SJSA1 (cell line): ENCODE measurements at places on chromosomes 3 and 15. TPM values are rescaled to one million over a fixed set of nuclear protein-coding genes. Genes with fewer than 3 reads are reported as not detected.

The PSTPIP1 gene
- total RNA-seq, result not detected in 2 replicates

DNA sequence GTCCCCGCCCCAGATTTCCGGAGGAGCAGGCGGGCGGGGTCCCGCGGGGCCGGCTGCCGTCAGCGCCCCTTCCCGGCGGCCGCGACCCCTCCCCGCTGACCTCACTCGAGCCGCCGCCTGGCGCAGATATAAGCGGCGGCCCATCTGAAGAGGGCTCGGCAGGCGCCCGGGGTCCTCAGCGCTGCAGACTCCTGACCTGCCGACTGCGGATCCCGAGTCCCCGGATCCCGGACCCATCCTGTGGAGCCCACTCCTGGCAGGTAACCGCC, at the start of gene TRH:
TSS of gene TRH (plus strand) at position 157 of the 269 bp plus-strand sequence. CDS start 1,097 bp downstream, outside the sequence.
- no peaks in the 10 kb centered on the region for H3K4me1 ChIP-seq
- H3K27ac ChIP-seq, result no peak within 1 kb of the TSS
- peaks cover 33% of the 10 kb centered on the region for H3K27me3 ChIP-seq
- H3K36me3 ChIP-seq, result no peaks in the 10 kb centered on the region
- DNase-seq, result no peak
- no peak within 1 kb of the TSS for H3K4me3 ChIP-seq

- H3K27me3 ChIP-seq, result no peaks in the 10 kb centered on the region
- no peak for DNase-seq
- no peak overlapping the region for H3K27ac ChIP-seq
- no peaks in the 10 kb centered on the region for H3K36me3 ChIP-seq
These were observed 166.1 kb downstream of the SSR3 start for GRCh38 chr3:156388497-156389448.

The ZCWPW2 gene
- total RNA-seq, result 0.06 and 0.79 TPM in 2 replicates

The CTSH gene
- 0.92 TPM in 1 of 2 replicates, not detected in the other for total RNA-seq

DNA sequence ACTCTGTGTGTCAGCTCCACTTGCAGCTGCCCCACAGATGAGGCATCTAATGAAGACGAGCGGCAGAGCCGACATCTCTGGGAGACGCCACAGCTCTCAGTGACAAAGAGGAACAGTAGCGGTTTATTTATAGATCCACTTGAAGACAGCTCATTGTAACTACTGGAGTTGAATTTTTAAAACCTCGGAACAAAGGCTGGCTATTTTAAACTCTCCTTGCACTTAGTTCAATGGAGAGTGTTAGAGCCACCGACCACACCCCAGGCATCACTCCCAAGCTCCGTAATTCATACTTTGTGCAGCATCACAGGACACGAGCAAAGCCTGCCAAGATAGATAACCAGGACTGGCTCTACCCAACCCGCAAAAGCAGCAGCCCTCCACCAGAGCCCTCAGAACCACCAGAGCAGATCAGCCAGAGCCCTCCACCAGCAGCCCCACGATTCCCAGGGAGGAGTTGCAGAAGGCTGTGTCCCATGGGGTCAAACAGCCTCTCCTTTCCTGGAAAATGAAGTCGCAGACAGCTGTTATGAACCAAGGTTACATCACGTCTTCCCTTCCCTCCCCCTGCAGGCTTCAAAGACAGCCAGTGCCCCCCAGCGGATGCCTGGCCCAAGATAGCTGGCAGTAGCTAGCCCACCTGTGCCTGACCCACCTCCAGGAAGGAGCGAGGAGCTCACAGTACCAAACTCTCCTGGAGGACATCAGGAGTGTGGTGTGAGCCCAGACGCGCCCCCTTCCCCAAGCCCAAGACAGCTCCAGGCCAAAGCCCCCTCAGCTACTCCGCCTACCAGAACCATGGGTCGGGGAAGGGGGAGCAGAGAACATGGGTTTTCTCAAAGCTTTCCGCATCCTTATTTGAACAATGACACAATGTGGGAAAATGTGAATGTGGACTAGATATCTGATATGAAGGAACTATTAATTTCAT, 45.7 kb downstream of the POC1A start:
- no peaks in the 10 kb centered on the region for H3K4me1 ChIP-seq
- H3K36me3 ChIP-seq, result peaks cover 18% of the 10 kb centered on the region
- no peak overlapping the region for H3K27ac ChIP-seq
- H3K27me3 ChIP-seq, result no peaks in the 10 kb centered on the region
- H3K4me3 ChIP-seq, result no peak overlapping the region
- no peak for DNase-seq

- H3K4me3 ChIP-seq, result no peak overlapping the region
- H3K4me1 ChIP-seq, result no peaks in the 10 kb centered on the region
- H3K27ac ChIP-seq, result no peak overlapping the region
- no peak for DNase-seq
- no peaks in the 10 kb centered on the region for H3K36me3 ChIP-seq
- H3K27me3 ChIP-seq, result 0 out of 2 replicates have a peak, but pooled peaks cover 3% of the 10 kb centered on the region
These were observed 109.9 kb upstream of the GAP43 start for GRCh38 chr3:115513416-115513800.

GRCh38 chr3:112638327-112639020, 2.5 kb downstream of the CCDC80 start:
- DNase-seq, result no peak
- no peak overlapping the region for H3K27ac ChIP-seq
- H3K4me3 ChIP-seq, result no peak overlapping the region
- no peaks in the 10 kb centered on the region for H3K27me3 ChIP-seq
- no peaks in the 10 kb centered on the region; the same call in 1 of the 2 replicates for H3K36me3 ChIP-seq
- peaks cover 68% of the 10 kb centered on the region for H3K4me1 ChIP-seq

DNA sequence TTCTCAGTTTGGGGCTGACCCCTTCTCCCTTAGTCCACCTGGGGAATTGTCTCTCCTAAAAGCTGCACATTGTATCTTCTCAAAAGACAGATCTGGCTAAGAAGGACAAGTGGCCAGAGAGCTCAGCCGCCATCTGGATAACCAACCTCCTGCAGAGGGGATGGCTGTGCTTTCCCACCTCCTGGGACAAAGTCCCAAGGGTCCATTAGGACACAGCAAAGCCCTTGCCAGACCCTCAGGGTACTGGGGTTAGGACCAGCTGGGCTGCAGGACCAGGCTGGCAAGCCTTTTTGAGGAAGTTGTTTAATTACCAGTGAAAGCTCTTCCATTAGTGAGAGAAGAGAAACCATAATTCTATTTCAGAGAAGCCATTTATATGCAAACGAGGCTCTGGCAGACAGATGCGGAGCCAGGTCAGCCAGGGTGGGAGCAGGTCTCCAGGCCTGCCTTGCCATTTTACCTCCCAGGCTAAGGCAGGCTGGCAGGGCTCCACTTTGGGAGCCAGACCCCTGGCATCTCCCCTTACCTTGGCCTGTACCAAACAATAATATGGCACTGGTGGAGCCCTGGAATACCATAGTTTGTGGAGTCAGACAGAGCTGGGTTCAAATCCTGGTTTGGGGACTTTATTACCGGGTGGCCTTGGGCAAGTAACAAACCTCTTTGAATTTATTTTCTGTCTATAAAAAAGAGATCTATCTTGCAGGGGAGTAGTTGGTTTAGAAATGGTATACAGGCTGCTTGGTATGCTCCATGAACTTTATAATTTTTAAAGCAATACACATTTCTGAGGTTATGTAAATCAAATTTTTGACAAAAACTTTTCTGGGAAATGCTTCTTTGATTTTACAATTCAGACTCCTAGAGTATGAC, 17.9 kb downstream of the SHF start:
- H3K36me3 ChIP-seq, result no peaks in the 10 kb centered on the region
- H3K27ac ChIP-seq, result no peak overlapping the region
- no peak for DNase-seq
- no peaks in the 10 kb centered on the region for H3K27me3 ChIP-seq

DNA sequence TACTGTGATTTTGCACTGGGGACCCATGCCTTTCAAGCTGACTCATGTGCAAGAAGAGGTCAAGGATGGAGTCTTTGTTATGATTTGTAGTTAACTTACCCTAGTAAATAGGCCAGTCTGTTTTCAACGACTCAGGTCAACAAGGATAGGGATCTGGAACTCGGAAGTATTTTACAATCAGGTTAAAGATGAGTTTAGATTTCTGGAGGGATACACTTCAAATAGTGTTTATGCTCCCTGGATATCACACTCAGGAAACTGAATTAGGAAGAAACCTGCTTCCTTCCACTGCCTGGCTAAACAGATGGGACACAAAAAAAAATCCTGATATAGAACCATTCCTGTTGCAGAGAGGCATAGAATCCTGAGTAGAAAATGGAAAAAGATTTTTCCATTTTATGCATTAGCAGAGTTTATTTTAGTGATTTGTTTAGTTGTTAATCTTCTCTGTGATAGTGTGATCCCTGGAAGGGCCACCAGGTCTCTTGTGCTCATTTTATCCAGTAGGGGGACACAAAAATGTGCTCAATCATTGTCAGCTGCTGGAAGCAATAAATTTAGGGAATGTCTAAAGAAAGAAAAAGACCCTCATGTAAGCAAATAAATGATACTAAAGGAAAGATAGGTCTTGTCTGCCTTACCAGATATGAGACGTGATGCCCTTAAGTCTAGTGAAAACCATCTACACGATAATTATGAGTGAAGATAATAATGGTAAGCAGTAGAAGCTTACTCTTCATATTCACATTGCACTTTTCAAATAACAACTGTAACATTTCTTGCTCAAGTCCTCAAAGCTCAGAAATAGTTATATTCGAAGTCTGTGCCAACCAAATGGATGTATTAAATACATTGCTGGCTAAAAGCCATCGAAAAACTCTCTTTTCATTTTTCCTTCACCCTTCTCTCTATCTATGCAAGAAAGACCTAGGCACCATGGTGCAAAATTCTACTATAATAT, 452.1 kb upstream of the KCNMB2 start:
- peak; percentile 18 for DNase-seq
- no peak overlapping the region for H3K4me3 ChIP-seq
- H3K4me1 ChIP-seq, result peaks cover 15% of the 10 kb centered on the region
- H3K27ac ChIP-seq, result peak overlapping the region; percentile 61
- no peaks in the 10 kb centered on the region for H3K27me3 ChIP-seq

DNA sequence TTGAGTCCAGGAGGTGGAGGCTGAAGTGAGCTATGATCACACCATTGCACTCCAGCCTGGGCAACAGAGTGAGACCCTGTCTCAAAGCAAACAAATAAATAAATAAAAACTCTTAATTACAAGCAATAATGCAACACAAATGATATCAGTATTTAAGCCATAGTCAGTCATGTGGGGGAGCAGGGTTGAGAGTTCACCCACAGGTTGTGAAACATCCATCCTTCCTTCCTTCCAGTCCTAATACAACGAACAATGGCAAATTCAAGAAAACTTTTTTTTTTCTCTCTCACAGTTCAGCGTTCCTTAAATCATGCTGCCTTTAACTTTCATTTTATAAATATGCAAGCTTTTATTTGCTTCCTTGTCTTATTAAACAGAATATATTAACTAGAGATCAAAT, 24.1 kb downstream of the ZNF592 start:
- H3K4me1 ChIP-seq, result no peaks in the 10 kb centered on the region
- no peaks in the 10 kb centered on the region for H3K27me3 ChIP-seq
- no peak overlapping the region for H3K4me3 ChIP-seq
- H3K27ac ChIP-seq, result no peak overlapping the region
